Islet precursor cell (in vitro differentiated cells): ENCODE measurements at places on chromosomes 4 and X.

GRCh38 chr4:105909787-105910281, 14.6 kb downstream of the NPNT start:
- DNase-seq = peak; percentile 71

DNA sequence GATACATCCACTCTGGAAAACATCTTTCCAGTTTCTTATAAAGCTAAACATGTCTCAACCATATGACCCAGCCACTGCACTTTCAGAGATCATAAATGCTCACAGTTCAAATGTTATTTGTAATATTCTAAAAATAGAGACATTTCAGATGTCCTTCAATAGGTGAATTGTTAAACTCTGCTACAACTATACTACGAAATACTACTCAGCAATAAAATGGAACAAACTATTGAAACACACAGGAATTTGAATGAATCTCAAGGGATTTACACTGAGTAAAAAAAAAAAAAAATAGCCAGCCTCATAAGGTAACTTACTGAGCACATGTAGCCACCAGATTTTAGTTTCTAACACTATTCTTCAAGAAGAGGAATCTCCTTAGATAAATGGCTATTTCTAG, 253.9 kb downstream of the PCDH18 start:
- DNase-seq = no peak

DNA sequence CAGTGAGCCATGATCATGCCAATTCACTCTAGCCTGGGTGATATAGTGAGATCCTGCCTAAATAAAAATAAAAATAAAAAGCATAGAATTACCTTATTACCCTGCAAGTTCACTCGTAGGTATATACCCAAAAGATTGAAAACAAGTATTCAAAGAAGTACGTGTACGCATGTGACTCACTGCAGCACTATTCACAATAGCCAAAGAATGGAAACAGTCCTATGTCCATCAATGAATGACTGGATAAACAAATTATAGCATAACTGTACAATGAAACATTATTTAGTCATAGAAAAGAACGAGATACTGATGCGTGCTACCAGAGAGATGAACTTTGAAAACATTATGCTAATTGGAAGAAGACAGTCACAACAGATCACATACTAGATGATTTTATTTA, 204.6 kb upstream of the DIAPH2 start:
- DNase-seq = no peak

- DNase-seq = no peak
Measured at GRCh38 chr4:139892973-139893736, 227.5 kb downstream of the MGST2 start.

DNA sequence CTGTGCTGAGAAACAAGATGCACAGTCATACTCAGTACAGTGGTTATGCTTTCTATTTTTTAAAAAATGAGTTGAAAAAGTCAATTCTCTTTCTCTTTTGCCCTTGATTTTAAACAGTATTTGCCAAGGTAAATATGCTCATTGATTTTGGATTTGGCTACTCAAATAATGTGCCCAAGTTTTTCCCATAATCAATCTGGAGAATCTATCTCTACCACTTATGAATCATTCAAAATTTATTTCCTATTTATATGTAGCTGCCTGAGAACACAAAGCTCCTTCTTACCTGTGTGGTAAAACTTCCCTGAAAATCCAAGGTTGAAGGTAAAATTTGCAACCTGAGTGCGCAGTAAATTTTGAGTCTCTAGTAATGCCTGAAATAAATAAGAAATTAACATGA, 136.5 kb downstream of the NDST4 start:
- no peak for DNase-seq

GRCh38 chr4:52081216-52081615, 30.1 kb downstream of the SPATA18 start:
- no peak for DNase-seq

- no peak for DNase-seq
Measured at GRCh38 chrX:24169211-24169610, 19.7 kb downstream of the ZFX start.

DNA sequence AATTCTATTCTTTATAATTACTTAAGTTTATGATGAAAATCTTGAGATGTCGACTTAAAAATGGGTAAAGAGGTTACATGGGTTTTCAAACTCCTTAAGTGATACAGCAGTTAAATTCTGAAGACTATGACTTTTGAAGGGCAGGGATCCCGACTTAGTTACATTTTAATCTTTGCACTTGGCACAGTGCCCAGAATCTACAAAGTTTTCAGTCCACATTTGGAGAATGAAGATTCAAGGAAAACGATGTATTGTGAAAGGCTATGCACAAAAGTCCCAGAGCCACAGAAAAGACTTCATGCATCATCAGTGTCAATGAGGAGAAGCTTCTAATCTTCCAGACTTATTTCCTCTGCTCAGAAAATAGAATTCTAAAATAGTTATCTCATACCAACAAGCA, 36.3 kb upstream of the GRPR start:
- no peak for DNase-seq

GRCh38 chrX:30957753-30958152, 68.7 kb upstream of the TAB3 start:
- peak; percentile 83 for DNase-seq

DNA sequence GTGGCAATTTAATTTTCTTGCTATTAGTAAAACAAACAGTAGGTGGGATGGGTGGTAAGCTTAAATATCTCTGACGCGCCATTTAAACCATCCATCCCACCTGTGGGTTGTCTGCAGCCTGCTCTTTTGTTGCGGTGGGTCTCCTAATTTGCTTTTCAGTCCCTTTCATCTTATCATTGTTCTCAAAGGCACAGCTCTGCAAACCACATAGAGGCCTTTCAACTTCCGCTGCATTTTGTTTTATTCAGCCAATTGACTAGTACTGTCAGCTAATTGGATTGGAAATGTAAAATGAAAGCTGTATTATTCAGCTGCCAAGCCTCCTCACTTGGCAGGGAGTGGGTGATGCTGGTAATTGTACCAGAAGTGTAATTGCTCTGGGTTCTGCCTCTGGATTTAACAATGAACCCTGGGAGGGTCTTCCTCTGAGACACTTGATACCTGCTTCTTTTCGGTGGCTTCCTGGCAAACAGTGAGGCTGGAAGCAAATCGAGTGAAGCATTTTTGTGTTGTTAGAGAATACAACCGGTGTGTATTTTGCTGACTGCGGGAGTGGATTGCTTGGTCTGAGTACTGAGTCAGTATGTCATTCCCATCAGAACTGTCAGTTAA, 165.6 kb downstream of the FRAS1 start:
- peak; percentile 68 for DNase-seq

GRCh38 chrX:102712216-102712966, at the start of gene GPRASP2:
TSS of gene GPRASP2 (plus strand) at chrX:102712448. CDS start at chrX:102714870, 2,422 bp downstream.
- DNase-seq = peak; percentile 58

DNA sequence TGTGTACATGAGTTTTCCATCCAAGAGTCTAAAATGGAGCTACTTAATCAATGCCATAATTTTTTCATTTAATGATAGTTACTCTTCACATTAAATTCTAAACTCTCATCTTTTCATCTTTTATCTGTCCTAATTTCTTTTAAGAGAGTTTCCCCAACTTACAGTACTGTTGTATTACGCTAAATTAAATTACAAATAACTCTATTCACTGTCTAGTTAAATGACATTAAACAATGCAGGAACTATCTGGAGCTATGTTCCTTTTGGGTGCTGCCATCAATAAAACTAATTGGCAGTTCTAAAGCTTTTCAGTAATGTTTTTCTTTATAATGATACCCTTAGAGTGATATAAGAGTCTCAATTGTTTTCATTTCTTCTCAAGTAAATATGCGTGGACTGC, 227.6 kb downstream of the ANKRD50 start:
- DNase-seq = no peak

GRCh38 chr4:55075823-55076716, 49.3 kb downstream of the KDR start:
- no peak for DNase-seq

DNA sequence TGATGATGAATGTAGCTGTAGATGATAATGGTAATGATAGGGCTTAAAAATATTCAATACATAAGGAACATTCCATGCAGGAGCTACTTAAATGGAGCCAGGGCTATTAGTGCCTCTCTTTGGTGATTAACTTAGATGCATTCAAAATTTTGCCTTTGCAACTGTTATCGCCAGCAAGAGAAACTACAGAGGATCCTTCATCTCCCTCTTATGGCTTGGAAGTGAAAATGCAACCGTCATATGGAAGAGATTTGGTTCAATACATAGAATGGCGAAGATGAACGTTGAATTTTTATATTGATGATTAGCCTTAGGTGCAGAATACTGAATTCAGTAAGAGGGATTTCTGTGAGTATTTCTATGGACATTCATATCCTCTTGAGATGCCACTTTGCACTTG, 134.5 kb upstream of the NLGN4X start:
- no peak for DNase-seq

GRCh38 chr4:38359113-38359512, 304.9 kb upstream of the KLF3 start:
- no peak for DNase-seq

DNA sequence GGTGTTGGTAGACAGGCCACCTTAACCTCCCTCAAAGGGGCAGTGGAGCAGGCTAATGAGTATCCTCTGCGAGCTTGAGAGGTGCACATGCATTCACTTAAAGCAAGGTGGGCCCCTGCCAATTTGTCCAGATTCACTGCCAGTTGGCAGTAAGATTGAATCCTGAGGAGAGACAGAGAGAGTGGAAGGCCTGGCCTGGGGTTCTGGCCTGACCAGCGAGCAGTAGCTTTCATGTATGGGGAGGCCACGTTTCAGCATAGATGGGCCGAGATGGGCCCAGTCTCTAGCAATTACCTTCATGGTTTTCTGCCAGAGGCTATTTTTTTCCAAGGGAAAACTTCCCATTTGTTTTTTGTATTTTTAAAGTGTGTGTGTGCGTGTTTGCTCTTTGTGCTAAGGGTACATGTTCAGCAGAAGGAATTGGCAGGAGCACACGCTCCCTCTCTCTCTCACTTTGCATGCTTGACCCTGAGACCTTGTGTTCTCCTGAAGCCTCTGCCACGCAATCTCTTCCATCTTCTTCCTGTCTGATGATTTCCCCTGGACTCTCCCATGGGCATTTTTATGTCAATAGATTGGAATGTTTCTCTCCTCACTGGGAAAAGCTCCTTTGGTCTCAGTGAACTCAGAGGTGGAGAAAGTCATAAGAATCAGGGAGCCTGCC, 215.8 kb upstream of the SFRP2 start:
- no peak for DNase-seq

- DNase-seq = no peak
Measured at GRCh38 chr4:80029364-80029763, 43.7 kb downstream of the ANTXR2 start.

DNA sequence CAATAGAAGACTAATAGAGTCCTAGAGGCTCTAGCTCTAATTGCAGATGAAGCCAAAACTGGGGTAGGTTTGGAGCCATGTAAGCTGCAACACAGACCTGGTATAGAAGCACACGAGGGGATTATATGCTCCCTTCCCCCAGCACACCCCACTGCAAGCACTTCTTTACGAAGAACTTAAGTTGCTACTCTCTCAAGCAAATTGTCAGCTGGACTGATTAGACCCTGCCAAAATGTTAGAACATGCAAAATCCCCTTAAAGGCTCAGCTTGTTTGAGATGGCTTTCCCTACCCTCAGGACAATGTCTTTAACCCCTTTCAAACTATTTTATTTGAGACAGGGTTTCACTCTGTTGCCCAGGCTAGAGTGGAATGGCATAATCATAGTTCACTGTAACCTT, 4.7 kb upstream of the KIAA1210 start:
- DNase-seq = no peak

- DNase-seq = no peak
Measured at GRCh38 chr4:163895378-163896005, 401.0 kb downstream of the TMA16 start.

DNA sequence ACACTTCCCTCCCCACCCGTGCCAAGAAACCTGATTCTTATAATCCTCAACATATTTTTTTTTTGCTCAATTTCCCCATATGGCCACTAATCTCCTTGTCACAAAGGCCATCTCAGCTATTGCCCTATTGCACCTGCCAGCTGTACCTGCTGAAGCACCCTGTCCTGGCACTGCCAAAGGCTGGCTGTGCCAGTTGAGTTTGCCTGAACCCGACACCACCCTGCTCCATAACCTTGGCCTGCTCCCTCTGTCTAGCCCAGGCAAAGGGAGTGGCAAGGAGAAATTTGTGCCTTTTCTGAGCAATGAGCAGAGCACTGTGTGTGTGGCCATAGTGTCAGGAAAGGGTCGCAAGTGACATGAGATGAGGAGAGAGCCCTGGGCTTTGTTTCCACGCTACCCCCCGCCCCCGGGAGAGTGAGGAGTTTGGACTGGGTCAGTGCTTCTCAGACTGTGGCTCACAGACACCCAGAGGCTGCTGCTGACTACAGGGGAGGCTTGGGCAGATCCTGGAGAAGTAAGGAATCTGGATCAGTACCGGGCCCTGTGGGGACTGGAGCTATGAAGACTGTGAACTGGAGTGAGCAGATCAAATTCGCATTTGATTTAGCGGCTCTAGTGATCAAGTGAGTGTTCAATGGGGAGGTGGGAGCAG, 42.2 kb upstream of the HMGB3 start:
- no peak for DNase-seq

- DNase-seq = no peak
Measured at GRCh38 chr4:41949531-41949930, 14.3 kb downstream of the TMEM33 start.

GRCh38 chr4:83709627-83710026, 173.7 kb downstream of the GPAT3 start:
- no peak for DNase-seq

GRCh38 chrX:20437683-20438082, 171.0 kb upstream of the RPS6KA3 start:
- no peak for DNase-seq

DNA sequence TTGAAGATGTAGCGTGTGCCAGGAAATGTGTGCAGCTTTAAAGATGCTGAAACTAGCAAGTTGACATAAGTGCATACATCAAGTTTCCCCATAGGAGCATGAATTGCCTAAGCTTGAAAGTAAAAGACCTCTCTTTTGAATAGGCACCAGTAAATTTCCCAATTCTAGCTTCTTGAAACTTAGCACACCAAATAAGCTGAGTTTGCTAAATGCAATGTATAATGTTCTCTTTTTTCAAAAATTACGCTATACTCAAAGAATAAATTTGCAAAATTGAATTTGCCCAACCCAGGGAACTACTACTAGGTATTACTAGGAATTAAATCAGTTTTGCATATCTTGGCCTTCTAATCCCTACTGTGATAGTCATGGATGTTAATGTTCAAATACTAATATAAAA, 923.9 kb upstream of the LCORL start:
- DNase-seq = no peak

GRCh38 chr4:96149894-96150293, 310.0 kb downstream of the PDHA2 start:
- no peak for DNase-seq

DNA sequence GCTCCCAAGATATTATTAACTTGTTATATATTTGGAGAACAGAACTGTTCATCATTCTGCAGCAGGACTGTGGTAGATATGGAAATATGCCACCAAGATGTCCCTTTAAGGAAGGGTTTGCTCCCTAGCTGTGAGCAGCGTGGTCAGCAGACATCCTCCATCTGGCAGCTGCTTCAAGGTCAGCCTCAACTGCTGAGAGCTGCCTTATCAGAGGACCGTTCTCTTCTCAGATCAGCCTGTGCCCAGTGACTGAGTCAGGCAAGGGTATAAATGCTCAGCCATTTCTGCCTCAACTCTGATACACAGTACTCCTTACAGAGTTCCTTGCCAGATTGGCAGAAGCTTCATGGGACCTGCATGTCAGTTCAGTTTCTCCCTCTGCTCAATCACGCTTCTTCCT, 63.4 kb upstream of the MAGEB2 start:
- DNase-seq = no peak

GRCh38 chr4:67575232-67576058, 16.9 kb downstream of the STAP1 start:
- DNase-seq = no peak

- peak; percentile 44 for DNase-seq
Measured at GRCh38 chr4:2925931-2926860, 37.0 kb downstream of the NOP14 start.
